ENCODE measurements at places on chromosomes 16 and 17.

DNA sequence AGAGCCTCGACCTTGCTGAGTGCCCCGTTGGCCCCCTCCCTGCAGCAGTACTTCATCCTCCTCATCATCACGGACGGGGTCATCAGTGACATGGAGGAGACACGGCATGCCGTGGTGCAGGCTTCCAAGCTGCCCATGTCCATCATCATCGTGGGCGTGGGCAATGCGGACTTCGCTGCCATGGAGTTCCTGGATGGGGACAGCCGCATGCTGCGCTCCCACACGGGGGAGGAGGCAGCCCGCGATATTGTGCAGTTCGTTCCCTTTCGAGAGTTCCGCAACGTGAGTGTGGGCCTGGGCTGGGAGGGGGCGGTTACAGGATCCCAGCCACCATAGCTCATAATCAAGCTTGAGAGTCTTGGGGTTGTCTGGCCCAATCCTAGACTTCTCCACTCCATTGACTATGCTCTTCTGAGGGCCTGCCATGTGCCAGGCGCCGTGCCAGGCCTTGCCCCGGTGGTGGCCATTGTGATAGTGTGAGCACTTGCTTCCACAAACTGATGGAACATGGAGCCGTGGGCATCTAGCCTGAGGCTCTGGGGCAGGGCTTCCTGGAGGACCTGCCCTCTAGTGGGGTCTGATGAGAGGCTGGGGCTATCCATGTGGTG is 39.7 kb downstream of the PSME3IP1 start:
- no peak for DNase-seq

GRCh38 chr17:74814453-74814852 is 38.3 kb upstream of the NAT9 start:
- no peak for DNase-seq

DNA sequence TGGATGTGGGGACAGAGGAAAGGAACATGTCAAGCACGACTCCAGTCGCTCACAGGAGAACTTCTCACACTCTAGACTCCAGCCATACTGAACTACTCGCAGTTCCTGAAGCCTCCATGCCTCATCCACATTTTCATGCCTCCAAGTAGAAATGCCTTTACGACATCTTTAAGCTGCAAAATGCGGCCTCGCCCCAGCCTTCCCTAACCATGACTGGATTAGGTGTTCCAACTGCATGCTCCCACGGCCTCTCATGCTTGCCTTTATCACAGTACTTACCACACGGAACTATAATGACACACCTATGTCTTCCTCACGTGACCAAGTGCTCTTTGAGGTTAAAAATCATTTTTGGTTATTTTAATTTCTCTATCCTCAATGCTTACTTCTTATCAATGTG is 23.9 kb downstream of the SMG6 start:
- no peak for DNase-seq

- DNase-seq, result no peak
Measured at GRCh38 chr16:19919142-19919541, 34.5 kb upstream of the GPRC5B start.

DNA sequence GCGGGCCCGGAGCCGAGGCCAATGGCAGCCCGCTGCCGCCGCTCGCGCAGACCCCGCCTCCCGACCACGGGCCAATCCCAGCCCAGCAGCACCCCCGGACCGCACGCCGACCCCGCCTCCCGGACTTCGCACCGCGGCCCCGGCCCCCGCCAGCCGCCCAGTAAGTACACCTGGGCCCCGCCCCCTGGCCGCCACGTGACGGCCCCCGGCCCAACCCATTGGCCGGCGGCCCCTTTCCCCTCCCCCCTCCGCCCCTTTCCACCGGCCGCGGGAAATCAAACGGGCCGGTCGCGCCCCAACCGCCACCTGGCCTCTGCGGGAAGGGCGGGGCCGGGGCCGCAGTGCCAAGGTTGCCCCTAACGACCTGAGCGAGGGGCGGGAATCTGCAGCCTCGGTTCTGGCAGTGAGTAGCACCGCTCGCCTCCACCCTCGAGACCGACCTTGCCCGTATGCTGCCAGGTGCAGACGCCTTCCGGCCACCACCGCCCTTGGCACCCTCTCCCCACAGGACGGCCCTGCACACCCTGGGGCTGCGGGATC is at the start of gene YBX2:
Gene YBX2 (minus strand): TSS at position 26 of the 540 bp plus-strand sequence. CDS start 139 bp downstream, outside the sequence.
- DNase-seq, result no peak

GRCh38 chr17:5715478-5715877 is 131.2 kb upstream of the NLRP1 start:
- no peak for DNase-seq

- DNase-seq, result no peak
Measured at GRCh38 chr17:34010534-34010933, 244.6 kb upstream of the CCL2 start.
